Activated CD8-positive, alpha-beta memory T cell treated with anti-CD3 and anti-CD28 coated beads for 1 hour (primary cell): ENCODE measurements at places on chromosomes 6 and 20.

- no peak for DNase-seq
These were observed 9.3 kb upstream of the ID1 start for GRCh38 chr20:31595654-31596411.

DNA sequence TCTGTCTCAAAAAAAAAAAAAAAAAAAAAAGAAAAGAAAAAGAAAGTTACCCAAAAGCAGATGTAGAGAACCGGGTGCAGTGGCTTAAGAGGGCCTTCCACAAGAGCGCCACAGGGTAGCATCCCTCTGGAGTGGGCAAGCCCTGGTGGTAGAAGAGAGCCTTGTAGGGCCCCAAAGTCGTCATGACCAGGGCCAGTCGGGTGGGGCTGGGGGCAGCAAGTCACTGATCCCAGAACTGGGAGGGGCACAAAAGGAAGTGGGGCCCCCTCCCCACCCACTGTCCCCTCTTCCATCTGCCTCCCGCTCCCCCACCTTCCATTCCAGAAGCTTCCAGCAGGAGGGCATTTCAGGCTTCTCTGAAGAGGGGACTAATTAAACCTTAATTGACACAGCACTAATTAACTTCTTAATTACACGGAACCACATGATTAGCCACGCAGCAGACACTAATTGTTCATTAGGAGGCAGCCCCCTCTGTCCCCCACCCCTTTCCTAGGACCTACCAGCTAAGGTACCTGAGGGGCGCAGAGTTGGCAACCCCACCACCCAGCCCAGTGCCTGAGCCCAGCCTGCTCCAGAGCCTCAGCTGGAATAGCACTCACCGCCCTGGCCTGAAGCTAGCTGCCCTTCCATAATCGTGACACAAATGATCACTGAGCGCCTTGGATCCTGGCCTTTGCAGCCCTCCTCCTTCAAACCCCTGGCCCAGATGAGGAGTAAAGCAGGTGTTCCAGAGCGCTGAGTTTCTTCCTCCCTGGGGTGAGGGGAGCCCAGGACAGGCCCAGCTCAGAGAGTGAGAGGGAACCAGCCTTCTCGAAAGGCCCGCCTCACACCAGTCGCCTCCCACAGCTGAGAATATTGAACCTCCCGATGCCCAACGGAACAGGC is 34.8 kb downstream of the MDFI start:
- DNase-seq: no peak

GRCh38 chr20:63612276-63612931 is 14.5 kb downstream of the GMEB2 start:
- no peak for DNase-seq

DNA sequence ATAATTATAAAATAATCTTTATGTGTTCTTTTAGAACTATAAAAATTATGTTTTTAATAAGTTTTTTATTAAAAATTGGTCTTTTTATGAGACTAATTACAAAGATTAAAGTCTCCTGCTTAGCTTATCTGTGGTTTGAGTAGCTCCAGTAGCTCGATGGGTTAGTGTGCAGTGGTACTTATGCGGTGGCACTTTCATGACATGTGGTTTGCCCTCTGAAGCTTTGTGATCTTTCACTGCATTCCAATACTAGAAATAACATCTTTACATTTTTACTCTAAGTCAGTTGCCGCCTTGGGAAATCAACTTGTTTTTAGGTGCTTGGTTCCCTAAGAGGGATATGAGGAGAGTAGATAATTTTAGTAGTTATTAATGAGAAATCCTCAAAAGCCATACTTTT is 699.5 kb upstream of the FLRT3 start:
- no peak for DNase-seq

GRCh38 chr6:30206152-30206551 is 7.1 kb downstream of the TRIM26 start:
- DNase-seq: no peak

DNA sequence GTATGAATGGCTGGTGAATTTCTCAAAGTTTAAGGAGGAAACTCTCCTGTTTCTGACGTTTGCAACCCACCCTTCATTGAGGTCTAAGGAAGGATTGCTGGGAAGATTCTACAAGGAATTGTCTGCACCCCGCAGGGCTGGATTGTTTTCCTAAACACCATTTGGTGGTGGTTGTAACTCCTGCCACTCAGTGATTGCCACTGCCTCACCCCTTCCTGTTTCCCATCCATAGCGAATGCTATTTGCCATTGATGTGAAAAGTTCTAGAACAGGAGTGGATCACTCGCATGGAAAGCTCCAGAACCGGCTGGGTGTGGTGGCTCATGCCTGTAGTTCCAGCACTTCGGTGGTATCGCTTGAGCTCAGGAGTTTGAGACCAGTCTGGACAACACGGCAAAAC is 8.7 kb upstream of the DSP start:
- DNase-seq: no peak

GRCh38 chr6:138592749-138593123 is 93.4 kb upstream of the NHSL1 start:
- no peak for DNase-seq

DNA sequence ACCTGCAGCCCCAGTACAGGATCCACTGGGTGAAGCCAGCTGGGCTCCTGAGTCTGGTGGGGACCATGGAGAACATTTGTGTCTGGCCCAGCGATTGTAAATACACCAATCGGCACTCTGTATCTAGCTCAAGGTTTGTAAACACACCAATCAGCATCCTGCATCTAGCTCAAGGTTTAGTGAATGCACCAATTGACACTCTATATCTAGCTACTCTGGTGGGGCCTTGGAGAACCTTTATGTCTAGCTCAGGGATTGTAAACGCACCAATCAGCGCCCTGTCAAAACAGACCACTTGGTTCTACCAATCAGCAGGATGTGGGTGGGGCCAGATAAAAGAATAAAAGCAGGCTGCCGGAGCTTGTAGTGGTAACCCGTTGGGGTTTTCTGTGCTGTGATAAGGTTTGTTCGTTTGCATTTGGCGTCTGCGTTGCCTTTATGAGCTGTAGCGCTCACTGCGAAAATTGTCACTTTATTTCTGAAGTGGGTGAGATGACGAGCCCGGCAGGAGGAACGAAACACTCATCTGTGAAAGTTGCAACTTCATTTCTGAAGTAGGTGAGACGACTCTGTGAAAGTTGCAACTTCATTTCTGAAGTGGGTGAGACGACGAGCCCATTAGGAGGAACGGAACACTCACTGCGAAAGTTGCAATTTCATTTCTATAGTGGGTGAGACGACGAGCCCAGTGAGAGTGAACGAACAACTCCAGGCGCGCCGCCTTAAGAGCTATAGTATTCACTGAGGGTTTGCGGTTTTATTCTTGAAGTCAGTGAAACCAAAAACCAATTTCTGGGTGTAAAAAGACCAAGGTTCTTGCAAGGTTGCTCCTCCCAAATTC is 31.1 kb downstream of the SERPINB6 start:
- DNase-seq: peak; percentile 42

GRCh38 chr6:72835749-72836148 is 213.9 kb downstream of the KCNQ5 start:
- DNase-seq: no peak

DNA sequence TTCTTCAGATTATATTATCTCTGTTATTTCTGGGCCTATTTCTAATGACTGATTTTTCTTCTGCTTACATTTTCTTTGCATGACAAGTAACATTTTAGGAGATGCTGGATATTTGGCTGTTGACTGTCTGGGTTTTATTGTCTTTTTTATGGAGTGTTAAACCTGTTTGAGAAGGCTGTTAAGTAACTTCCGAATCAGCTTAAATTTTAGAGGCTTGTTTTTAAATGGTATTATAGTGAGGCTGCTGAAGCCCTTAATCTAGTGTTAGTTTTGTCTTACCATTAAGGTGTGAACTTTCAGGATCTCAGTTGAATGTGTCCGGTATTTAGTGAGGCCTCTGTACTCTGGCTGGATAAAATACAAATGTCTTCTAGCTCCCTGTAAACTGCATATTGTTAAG is 109.8 kb downstream of the EYA4 start:
- DNase-seq: no peak

GRCh38 chr6:64243618-64244017 is 608.0 kb downstream of the PHF3 start:
- DNase-seq: no peak

GRCh38 chr6:5532941-5533340 is 271.6 kb downstream of the FARS2 start:
- no peak for DNase-seq

DNA sequence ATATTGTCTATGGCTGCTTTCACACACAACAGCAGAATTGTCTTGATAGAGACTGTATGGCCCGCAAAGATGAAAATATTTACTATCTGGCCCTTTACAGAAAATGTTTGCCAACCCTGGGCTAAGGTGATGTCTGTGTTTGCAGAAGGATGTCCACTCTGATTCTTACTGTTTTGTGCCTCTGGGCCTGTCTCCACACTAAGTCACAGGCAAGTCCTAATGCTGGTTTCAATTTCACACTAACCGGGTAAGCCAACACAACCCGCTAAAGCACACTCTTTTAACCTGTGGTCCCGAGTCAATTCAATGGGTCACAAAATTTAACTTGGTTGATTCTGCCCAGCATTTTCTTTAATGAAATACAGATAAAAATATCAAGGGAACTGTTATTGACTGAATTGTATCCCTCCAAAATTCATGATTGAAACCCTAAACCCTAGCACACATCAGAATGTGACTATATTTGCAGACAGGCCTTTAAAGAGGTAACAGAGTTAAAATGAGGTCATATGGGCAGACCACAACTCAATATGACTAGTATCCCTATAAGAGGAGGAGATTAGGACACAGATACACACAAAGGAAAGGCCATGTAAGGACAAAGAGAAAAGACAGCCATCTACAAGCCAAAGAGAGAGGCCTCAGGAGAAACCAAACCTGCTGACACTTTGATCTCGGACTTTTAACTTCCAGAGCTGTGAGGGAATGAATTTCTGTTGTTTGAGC is 78.4 kb downstream of the FYN start:
- no peak for DNase-seq

GRCh38 chr6:81093051-81093450 is 659.4 kb downstream of the TENT5A start:
- no peak for DNase-seq

DNA sequence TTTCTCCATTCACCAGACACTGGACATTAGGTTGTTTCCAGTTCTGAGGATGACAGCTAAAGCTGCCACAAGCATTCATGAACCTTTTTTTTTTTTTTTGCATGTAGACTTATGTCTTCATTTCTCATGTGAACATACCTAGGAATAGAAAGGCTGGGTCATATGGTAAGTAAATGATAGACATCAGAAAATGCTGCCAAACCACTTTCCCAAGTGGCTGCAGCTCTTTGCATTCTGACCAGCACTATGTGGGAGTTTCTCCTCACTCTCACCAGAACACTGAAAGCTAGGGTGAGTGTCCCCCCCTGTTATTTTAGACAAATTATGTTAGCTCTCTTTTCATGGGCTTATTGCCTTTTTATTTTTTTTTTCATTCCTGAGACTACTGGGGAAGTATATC is 197.5 kb downstream of the OTOR start:
- no peak for DNase-seq

DNA sequence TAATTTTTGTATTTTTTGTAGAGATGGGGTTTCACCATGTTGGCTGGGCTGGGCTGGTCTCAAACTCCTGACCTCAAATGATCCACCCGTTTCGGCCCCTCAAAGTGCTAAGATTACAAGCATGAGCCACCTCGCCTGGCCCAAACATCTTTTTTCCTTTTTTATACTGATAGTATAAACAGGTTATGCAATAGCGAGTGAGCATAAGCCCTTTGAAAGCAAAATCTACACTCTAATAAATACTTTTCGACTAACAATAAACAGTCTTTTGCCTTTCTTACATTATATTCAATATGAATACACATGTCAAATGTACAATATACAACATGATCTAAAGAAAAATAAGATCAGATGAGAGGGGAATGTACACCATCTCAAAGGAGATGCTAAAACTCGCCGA is 38.7 kb downstream of the KIF13A start:
- no peak for DNase-seq

DNA sequence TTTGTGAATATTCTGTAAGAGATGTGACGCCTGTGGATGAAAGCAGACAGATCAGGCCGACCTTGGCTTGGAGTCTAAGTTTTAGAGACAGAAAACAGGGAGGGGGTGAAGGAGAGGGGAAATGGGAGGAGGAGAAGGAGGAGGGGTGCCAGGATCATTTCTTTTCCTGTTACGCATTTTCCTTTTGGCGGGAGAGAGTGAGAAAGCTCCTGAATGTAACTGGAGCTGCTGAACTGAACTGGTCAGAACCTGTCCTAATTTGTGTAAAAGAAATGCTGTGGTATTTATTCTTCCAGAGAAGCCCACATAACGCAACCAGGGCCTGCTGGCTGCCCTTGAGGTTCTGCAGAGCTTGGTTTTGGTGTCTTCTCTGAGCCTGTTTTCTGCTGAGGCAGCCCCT is 41.9 kb downstream of the UTRN start:
- no peak for DNase-seq

DNA sequence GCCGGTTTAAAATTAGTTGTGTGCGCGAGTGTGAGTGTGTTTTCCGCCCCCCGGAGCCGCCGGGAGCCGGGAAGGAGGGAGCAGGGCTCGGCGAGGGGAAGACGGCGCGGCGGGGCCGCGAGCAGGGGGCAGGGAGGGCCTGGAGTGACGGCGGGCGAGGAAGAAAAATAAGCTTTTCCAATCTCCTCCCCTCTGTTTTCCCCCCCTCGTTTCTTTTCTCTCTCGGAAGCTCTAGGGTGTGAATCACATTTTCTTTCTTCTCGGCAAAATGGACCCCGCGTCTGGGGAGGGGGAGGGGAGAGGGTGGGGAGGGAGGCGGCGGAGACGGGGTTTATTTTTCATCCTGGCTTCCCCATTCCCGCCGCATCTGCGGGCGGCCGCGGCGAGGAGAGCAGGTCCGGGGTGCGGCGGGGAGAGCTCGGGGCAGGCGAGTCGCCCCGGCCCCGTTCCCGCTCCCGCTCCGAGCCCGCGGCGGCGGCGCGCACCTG is 881 bp downstream of the BICRAL start:
- DNase-seq: peak; percentile 59

GRCh38 chr20:60482221-60483008 is 524.2 kb downstream of the CDH26 start:
- no peak for DNase-seq

- no peak for DNase-seq
These were observed 76.7 kb downstream of the FOXC1 start for GRCh38 chr6:1686117-1687098.

GRCh38 chr6:15456422-15456821 is 206.4 kb downstream of the DTNBP1 start:
- DNase-seq: no peak

DNA sequence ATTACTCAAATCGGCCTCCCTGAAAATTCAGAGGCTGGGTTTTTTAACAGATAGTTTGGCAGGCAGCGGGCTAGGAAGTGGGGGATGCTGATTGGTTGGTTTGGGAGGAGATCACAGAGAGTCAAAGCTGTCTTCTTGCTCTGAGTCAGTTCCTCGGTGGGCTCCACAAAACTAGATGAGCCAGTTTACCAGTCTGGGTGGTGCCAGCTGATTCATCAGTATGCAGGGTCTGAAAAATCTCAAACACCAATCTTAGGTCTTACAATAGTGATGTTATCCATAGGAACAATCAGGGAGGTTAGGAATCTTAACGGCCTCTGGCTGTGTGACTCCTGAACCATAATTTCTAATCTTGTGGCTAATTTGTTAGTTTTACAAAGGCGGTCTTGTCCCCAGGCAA is 190.7 kb downstream of the C6orf118 start:
- DNase-seq: no peak

GRCh38 chr6:39088331-39088730 is 26.7 kb downstream of the SAYSD1 start:
- no peak for DNase-seq
